ENCODE measurements at places on chromosomes 1 and 21. TPM values are rescaled to one million over a fixed set of nuclear protein-coding genes. Genes with fewer than 3 reads are reported as not detected.
A peak's percentile ranks its signal among the peaks of the same experiment; 100 is the strongest.

Gene DNASE2B
- total RNA-seq, result not detected

Gene LRRC38
- not detected for total RNA-seq

DNA sequence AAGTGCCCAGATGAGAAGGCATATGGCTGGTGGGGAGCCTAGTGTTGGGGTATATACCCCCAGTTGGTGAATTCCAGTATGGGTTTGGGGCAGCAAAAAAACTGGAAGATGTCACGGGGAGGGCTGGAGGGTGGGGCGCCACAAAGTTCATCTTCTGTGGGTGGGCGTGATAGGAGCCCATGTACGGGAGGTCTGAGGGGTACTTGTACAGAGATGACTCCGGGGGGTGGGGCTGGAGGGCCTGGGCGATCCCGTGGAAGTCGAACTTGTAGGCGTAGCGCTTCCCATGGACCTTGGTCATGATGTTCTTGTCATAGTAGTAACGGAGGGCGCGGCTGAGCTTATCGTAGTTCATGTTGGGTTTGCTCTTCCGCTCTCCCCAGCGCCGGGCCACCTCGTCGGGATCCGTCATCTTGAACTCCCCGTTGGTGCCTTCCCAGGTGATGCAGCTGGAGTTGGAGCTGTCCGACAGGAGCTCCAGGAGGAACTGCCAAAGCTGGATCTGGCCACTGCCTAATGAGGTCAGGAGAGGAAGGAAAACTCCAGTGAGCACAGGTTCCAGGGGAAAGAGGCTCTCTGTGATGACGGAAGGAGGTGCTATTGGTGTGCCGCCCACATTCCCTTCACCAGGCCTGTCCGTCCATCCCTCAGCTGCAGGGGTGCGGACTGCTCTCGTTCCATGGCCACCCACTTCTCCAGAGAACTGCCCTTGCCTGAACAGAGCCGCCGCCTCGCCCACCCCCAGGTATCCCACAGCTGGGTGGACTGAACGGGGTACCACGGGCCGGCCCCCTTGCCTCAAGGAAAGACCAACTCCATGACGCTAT lies 114.7 kb downstream of the ERG start:
- no peak for DNase-seq

- no peak for DNase-seq
Observed at GRCh38 chr1:22903113-22903512, 69.6 kb downstream of the LACTBL1 start.

GRCh38 chr1:27551170-27551952 lies 52.6 kb downstream of the AHDC1 start:
- DNase-seq, result no peak

DNA sequence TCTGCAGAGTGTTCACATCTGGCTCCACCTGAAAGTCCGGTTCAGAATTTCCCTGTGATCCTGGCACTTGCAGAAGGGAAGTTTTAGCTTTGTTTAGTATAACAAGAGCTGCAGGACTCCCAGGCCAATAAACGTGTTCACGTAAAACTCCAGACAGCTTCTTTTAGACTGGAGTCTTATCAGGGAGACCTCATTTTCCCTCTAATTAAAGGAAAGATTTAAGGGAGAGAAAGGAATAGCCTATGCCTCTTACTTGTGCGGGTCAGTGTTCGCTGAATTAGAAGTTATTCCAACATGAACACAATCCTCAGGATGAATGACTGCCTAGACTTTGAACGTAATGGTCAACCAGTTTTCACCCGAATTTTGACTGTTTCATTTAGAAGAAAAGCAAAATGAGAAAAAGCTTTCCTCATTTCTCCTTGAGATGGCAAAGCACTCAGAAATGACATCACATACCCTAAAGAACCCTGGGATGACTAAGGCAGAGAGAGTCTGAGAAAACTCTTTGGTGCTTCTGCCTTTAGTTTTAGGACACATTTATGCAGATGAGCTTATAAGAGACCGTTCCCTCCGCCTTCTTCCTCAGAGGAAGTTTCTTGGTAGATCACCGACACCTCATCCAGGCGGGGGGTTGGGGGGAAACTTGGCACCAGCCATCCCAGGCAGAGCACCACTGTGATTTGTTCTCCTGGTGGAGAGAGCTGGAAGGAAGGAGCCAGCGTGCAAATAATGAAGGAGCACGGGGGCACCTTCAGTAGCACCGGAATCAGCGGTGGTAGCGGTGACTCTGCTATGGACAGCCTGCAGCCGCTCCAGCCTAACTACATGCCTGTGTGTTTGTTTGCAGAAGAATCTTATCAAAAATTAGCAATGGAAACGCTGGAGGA lies 202.1 kb upstream of the SGIP1 start:
- DNase-seq, result peak; percentile 88

GRCh38 chr21:41371685-41372030 lies 9.8 kb downstream of the MX2 start:
- DNase-seq, result no peak

- no peak for DNase-seq
Observed at GRCh38 chr1:2596530-2597333, 10.2 kb downstream of the PRXL2B start.

Gene HUNK
- not detected for total RNA-seq

Gene MMP23B
- 3.2 TPM for total RNA-seq

DNA sequence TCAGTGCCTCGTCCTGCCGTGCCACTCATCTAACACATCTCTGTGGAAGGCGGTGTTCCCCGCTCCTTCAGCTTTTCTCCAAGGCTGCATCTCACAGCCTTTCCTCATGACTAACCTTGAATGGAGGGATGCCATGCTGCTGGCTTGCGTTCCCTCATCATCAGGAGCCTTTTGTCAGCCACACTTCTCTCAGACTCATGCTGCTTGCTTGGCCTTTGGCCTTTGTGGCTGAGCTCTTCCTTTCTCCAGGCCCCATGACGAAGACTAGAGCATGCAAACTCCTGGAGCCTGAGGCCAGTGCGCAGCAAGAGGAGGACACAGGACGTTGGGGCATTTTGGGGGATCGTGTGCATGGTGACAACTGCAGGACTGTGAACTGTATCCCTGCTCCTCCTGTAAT lies 70.8 kb downstream of the SYT2 start:
- no peak for DNase-seq

DNA sequence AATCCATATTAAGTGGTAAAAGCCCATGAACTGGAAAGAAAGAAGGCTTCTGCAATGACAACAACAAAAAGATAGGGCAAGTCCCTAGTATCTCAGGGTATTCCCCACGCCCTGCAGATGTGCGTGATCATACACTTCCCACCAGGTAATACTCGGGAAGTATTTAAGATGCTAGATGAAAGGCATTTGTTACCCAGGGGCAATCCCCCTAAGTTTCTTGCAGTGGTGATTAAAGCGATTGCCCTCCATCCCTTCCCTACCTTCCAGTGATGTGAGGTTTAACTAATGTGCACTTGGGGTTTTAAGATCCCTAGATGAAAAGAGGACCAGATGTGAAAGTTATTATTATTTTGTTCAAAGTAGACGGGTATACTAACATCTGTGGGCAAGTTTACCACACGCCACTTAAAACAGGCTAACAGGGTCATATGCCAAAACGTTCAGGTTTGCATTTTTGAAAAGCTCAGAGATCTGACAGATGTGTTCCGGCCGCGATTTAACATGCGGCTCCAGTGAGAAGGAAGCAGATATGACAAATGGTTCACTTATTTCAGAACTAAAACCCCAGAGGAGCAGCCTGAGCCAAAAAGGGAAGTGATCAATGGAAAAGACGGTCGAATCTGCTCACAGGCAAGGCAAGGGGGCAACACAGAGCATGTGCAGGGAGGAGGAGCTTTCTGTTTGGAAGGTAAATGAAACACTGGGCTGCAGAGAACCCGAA lies 17.4 kb downstream of the TIAM1 start:
- DNase-seq, result no peak

GRCh38 chr1:162088281-162088969 lies 18.9 kb downstream of the NOS1AP start:
- no peak for DNase-seq

Gene SPATA17
- 0.58 TPM for total RNA-seq

DNA sequence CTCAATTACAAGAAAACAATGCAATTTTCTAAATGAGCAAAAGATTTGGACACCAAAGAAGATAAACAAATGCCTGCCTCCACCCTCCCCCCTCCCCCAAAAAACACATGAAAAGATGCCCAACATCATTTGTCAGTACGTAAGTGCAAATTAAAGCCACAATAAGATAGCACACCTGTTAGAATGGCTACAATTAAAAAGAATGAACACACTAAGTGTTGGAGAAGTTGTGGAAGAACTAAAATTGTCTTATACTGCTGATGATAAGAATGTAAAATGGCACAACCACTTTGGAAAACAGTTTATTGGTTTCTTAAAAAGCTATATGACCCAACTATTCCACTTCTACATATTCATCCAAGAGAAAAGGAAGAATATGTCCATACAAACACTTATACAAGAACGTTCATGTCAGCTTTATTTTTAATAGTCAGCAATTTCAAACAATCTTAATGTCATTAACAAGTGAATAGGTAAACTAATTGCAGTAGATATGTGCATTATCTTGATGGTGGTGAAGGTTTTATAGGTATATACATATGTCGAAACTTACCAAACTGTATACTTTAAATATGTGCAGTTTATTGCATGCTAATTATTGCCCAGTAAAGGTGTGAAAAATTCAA lies 10.4 kb downstream of the IL20 start:
- no peak for DNase-seq

DNA sequence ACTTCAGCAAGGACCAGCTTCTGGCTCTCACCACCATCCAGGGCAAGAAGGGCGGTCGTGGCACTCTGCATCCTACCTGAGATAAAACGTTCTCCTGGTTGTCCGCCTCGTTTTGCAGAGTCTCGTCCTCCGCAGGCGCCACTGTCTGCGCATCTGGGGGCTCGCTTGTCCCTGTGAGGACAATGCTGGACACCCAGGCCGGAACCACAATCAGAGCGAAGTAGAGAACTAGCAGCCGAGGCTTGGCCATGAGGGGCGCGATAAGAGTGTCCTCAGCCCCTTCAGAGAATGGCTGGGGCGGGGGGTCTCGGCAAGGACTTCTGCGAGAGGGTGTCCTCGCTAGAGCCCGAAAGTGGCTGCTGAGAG lies 505 bp downstream of the OLFML2B start:
- no peak for DNase-seq

DNA sequence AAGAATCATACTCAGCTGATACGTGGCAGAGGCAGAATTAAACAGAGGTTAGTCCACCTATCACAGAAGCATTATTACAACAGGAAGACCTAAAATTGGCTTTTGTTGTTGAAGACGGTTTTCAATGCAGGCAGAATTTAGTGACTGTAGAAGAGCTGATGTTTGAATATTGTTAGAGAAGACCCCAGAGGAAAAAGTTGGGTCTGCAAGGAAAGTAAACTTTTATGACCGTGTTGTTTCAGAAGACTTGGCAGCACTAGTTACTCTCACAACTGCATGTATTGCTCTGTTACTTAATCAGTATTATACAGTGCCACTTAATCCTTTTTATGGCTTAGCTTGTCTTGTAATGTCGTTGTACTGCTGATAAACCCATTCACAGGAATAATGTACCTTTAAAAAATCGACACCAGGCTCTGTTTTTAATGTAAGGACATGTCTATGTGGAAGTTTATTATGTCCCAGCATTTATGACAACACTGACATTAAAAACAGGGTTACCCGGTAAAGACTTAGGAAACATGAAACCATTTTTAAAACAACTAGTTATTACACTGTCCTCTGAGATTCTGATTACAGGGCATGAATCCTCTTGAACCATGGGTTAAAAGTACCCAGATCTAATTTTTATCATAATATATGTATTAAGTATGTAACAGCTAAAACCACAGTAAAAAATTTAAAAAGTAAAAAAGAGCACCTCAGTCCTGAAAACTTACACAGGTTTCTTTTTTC lies 235.4 kb downstream of the TTLL7 start:
- DNase-seq, result no peak

Gene ELAPOR1
- total RNA-seq, result 0.29 TPM

Gene PTAFR
- total RNA-seq, result not detected

GRCh38 chr1:230746617-230747016 lies 571 bp upstream of the CAPN9 start:
- DNase-seq, result no peak

- no peak for DNase-seq
Observed at GRCh38 chr1:184596950-184597645, 157.6 kb downstream of the EDEM3 start.

DNA sequence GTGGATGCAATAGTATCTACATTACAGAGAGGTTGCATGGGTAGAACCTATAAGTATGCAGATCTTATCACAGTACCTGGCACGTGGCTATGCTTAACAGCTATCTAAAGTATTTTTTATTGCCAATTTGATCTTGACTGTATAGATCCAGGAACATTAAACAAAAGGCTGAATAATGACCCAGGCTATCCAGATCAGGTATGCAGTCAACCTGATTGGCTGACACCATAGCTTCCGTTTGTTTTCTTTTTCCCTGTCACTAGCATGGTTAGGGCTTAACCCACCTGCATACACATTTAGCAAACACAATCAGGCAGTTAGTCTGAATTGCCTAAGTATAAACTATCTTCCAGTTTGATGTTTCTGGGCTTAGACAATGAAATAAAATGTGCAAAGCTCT lies 264.9 kb upstream of the PLXNA2 start:
- no peak for DNase-seq

DNA sequence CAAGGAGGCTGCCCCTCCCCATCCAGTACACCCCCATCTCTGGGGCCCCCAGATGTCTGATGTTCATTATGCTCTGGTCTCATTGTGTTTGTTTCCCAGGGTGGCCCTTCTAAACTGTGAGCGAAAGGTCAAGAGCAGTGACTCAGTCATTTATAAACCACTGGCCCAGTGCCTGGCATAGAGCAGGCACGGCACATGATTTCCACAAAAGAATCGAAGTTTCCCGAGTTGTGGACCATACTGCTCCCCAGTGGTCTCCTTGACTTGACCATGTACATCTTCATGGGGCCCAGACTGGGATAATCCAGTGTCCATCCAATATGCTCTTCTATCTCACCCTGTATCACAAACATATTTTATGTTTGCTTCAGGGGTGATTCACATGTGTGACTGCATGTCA lies 153.3 kb downstream of the NR5A2 start:
- peak; percentile 39 for DNase-seq

Gene PGLYRP3
- total RNA-seq, result not detected

DNA sequence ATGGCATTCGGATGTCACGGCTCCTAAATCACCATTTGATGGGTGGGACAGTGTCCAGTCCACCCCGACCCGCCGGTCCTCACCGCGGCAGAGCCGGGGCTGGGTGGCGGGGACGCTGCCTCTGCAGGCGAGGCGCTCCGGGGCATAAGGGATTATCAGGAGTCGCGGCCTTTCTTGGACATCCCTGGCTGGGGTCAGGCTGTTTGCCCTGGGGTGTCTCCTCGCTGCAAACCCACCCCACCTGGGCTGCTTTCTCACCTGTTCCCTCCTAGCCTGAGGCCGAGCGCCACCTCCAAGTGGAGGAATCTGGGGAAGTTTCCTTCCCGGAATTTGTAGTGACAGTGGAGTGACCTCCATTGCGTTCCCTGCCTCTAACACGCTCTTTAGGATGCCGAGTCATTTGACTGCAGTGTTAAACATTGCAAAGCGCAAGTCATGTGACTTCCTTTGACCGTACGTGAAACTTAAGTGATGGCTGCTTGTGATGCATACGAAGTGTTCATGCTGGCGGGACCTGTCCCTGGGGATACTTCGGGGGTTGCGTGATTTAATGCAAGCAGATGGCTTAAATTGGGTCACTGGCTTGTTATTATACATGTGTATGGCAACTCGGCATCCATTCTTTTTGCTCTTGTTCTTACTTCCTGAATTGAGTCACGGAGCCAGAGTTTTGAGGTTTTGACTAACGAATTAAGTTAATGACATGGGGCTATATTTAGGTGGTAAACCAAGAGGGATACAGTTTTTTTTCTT lies 536 bp downstream of the LGALS8 start:
- peak; percentile 45 for DNase-seq

Data from glomerular endothelial cell (primary cell).